ENCODE measurements at places on chromosomes 7 and 10.
A peak's percentile ranks its signal among the peaks of the same experiment; 100 is the strongest.

- no peak for DNase-seq
Observed at GRCh38 chr10:71815515-71816130, 35.4 kb downstream of the PSAP start.

- DNase-seq, result no peak
Observed at GRCh38 chr7:36088553-36088952, 64.5 kb upstream of the EEPD1 start.

- DNase-seq, result no peak
Observed at GRCh38 chr7:29464753-29465152, 98.9 kb upstream of the PRR15 start.

GRCh38 chr7:135552148-135552547, 5.6 kb upstream of the NUP205 start:
- no peak for DNase-seq

- DNase-seq, result no peak
Observed at GRCh38 chr7:134293002-134293740, 23.6 kb downstream of the SLC35B4 start.

- DNase-seq, result no peak
Observed at GRCh38 chr10:130750441-130750840, 561.1 kb downstream of the TCERG1L start.

- no peak for DNase-seq
Observed at GRCh38 chr10:52877451-52877850, 104.9 kb upstream of the MBL2 start.

DNA sequence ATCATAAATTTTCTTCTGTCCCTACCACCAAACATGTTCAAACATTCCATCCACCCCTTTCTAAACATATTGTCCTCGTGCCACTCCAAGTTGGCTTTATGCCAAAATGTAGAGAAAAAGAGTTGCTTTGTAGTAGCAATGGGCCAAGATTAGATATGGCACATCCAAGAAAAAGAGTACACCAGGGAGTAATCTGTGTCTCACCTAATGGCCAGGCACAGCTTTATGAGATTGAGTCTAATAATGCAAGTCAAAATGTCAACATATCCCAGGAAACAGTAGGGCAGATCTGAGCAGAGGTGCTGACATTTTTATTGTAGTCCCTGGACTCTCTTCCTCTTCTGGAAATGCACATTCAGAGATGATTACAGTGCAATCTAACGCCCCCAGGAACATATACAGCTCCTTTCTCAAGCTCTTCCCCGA, 5.7 kb upstream of the OR6V1 start:
- no peak for DNase-seq

DNA sequence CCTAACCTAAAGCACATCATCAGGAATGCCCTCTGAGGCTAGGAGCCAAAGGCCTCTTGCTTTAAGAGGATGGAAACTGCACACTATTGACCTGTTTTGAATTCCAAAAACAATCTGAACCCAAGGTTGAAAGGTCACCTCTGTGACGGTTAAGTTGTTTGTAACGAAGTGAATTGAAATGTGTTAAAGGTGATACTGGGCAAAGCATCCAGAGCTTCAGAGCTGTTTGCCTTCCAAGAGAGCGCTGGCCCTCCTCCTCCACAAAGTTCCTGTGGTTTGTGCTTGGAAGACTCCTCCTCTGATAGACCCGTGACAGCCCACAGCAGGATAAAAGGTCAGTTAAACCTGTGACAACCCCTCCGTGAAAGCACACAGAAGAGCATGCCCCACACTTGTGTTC, 133.7 kb upstream of the CTTNBP2 start:
- no peak for DNase-seq

GRCh38 chr10:128483216-128483615, 357.0 kb upstream of the MKI67 start:
- no peak for DNase-seq

DNA sequence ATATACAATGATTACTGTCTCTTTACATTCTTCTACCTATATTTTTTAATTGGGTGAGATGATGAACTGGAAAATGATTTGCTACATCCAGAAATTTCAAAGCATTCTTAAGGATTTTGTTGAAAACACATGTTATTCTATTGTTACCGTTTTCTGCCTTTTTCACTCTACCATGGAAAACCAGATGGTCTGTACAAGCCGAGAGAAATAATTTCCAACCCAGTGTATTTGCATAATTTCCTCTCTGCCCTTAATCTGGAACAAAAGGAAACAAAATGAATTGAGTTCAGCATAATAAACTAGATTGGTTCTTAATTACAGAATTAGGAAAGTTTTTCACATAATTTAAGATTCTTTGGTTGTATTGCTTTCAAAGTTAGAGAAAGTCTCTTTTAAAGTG, 211.2 kb downstream of the CACNB2 start:
- no peak for DNase-seq

- peak; percentile 84 for DNase-seq
Observed at GRCh38 chr10:114821293-114821914, at the start of gene FHIP2A. TSS of gene FHIP2A (plus strand) at chr10:114821780. CDS start at chr10:114822079, 299 bp downstream.

DNA sequence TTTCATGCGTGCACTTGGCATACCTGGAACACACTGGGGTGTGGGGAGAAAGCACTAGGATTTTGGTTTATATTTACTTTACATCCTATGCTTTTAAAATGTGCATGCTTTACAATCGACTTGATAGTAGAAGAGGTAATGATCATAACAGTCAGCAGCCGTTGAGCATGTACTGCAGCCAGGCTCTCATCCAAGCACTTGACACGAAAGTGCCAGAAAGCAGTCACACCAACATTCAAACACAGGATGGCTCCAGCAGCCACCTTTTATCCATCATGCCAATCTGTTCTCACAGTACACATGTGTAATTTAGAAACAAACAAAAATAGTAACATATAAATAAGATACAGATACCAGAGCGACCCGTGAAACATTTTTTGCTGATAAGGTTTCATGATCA, 1.2 kb upstream of the FAM241B start:
- DNase-seq, result no peak

GRCh38 chr7:98211221-98211675, at the start of gene BHLHA15:
TSS of gene BHLHA15 (plus strand) at chr7:98211439. CDS start at chr7:98212310, 871 bp downstream.
- peak; percentile 36 for DNase-seq

- no peak for DNase-seq
Observed at GRCh38 chr10:131576341-131577177, 265.0 kb upstream of the TCERG1L start.

DNA sequence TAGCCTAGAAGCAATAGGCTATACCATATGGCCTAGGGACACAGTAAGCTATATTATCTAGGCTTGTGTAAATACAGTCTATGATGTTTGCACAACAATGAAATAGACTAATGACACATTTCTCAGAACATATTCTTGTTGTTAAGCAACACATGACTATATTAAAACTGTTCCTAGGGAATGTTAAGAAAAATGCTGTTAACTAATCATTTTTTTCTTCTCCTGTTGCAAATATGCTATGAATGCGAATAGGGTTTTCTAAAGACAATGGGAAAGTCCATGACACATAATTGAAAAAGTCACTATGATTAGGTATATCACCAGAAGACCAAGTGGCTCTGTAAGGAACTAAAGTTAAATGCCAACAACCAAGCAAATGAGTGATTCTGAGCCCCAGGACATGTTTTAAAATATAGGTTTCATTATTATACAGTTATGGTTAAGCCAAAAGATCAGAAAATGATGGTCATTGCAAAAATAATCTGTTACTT, 454.0 kb upstream of the SORCS1 start:
- no peak for DNase-seq

DNA sequence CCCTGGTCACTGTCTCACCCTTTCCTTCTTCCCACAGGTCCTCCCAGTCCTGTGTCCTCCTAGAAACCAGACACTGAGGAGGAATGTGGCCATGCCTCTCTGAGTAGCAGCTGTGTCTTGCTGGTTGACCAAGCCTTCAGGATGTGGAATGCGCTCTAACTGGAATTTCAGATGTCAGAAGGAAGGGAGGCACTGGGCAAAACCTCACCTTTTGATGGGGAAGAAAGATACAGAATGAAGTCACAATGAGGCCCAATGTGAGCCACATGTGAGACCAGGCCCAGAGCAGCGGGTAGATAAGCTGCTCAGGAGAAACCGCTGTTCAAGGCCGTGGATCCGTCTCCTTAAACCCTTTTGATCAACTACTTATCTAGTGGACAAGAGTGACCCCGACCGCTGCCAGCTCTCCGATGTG, 54.8 kb upstream of the ECHDC3 start:
- no peak for DNase-seq

GRCh38 chr7:2559283-2559950, 638 bp downstream of the IQCE start:
- DNase-seq, result peak; percentile 45

DNA sequence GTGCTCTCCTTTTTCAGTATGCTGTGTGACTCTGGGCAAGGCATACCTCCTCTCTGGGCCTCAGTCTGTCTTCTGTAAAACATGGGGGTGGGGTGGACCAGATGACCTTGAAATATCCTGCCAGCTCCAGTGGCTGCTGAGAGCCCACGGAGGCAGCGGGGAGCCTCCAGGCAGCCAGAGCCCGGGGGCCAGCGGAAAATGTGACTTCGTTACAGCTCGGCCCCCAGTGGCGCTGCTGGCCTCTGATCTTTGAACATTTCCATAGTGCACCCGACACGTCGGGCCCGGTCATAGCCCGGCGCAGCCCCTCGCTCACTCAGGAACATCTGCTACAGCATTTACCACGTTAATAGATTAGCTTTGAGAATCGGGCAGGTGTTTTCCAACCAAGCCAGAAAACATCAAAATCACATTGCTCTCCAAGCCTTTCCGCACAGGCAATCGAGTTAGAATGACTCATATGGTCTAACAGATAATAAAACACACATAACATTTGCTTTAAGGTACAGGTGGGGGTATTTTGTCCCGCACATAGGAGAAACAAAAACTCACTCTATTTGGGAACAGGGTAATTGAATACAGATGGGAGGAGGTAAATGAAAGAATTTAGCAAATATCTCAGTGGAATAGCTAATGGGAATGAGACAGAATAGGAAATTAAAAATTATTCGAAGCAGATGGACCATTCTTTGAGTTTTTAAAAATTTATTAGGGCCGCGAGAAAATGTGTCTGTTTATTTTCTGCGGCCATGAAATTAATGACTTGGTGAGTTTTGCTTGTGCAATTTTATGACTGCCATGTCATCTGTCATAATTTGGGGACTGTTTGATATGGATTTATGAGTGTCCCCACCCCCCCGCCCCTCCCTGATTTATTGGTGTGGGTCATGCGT, 26.3 kb upstream of the COMTD1 start:
- DNase-seq, result no peak

GRCh38 chr10:14074062-14074884, 256.5 kb downstream of the FRMD4A start:
- no peak for DNase-seq

DNA sequence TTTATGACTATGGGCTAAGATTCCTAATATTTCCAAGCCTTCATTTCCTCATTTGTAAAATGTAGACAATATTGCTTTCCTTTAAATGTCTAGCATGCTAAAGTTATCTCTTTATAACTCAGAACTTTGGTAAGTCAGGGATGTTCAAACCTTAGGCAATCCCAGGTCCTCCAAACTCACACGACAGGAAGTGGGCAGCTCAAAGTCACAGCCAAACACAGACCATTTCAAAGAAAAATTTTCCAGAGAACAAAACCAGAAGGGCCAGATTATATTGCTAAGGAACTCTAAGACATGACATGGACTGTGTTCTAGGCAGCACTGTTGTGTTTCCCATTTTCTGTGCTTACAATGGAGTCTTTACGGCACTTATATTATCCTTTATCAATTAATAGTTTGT, 87.8 kb upstream of the DYNC1I1 start:
- no peak for DNase-seq

GRCh38 chr10:77619964-77620703, 17.5 kb downstream of the KCNMA1 start:
- DNase-seq, result no peak

- no peak for DNase-seq
Observed at GRCh38 chr10:91389636-91390512, 20.3 kb upstream of the HECTD2 start.

- peak; percentile 44 for DNase-seq
Observed at GRCh38 chr7:16918288-16918895, 36.6 kb upstream of the AGR3 start.

- DNase-seq, result no peak
Observed at GRCh38 chr7:42792841-42793240, 119.0 kb downstream of the C7orf25 start.

- no peak for DNase-seq
Observed at GRCh38 chr7:8277394-8277982, 15.5 kb upstream of the ICA1 start.

GRCh38 chr10:11616021-11616420, 4.6 kb upstream of the USP6NL start:
- DNase-seq, result no peak

GRCh38 chr10:100479037-100479436, 16.2 kb downstream of the WNT8B start:
- no peak for DNase-seq

GRCh38 chr10:35493196-35494118, 111.7 kb upstream of the GJD4 start:
- DNase-seq, result no peak

DNA sequence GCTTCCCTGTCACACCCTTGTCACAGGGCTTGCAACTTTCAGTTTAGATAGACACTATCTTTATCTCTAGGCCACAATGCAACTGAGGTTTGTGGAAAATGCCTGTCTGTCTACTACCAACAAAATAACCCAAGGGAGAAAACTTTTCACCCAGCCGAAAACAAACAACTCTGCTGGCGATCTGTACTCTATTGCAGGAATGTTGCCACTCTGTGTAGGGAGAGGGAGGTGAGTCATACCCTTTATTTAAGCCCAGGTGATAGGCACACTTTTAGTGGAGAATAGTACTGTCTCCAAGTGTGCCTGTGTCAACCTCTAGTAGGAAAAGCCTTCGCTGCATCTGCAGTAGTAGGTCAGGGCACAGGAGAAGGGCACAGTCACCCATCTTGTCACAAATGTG, 108.3 kb downstream of the SLC25A40 start:
- no peak for DNase-seq

- peak; percentile 59 for DNase-seq
Observed at GRCh38 chr7:38367301-38367890, 94.0 kb upstream of the TARP start.

GRCh38 chr7:123410273-123410904, 124.0 kb downstream of the IQUB start:
- no peak for DNase-seq

- no peak for DNase-seq
Observed at GRCh38 chr10:12543589-12543988, 194.2 kb downstream of the CAMK1D start.

DNA sequence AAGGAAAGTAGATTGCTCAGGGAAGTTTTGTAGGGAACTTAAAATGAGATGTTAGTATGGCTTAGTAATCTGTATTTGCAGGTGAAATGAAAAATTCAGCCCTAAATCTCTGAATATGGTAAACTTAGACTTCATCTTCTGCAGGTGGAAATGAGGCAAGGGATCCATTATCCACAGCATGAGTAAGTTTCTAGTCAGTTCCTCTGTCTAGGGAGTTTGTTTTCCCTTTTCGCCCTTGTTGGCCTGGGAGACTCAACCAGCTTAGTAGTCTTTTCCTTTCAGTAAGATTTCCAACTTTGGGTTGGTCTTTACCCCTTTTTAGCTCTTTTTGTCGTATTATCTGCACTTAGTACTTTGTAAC, 65.6 kb downstream of the ZEB1 start:
- DNase-seq, result no peak

- DNase-seq, result no peak
Observed at GRCh38 chr10:6739530-6740174, 159.6 kb upstream of the PRKCQ start.

- no peak for DNase-seq
Observed at GRCh38 chr7:47128700-47129099, 453.2 kb downstream of the TNS3 start.
